Pancreas (tissue), 10 donors: ENCODE measurements at places on chromosomes 2 and 18.

DNA sequence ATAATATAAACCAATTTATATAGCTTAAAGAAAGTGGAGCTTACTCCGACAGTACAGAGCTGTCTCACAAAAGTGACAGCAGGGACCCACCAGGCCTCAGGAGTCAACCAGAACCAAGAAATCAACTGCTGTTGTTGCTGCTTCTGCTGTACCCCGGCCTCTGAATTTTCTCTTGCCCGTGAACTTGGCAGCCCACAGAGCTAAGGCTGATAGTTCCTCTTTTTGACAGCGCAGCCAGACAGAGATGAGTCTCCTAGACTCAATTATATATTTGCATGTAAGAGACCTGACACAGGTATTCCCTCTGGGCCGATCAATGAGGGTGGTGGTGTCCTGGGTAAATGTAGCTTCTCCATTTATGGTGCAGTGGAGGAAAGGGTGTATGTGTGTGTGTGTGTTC lies 109.4 kb downstream of the KCTD1 start:
- DNase-seq = no peak

GRCh38 chr2:186696290-186696689 lies 2.4 kb downstream of the FAM171B start:
- DNase-seq = no peak

DNA sequence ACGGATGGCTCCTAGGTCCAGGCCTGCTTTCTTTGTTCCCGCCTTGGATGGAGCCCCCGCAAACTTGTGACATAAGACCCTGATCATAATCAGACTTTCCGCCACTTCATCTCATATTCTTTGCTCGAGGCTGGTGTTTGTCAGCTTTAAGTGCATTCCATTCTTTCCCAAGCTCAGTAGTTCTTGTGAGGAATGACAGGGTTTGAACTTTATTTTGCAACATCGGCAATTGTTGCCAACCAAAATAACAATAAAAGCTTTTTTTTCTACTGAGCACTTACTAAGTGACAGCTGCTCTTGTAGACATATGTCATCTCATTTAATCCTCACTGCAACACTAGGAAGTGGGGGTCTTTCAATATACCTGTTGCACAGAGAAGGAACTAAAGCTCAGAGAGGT lies 178.8 kb upstream of the ST6GAL2 start:
- no peak for DNase-seq

DNA sequence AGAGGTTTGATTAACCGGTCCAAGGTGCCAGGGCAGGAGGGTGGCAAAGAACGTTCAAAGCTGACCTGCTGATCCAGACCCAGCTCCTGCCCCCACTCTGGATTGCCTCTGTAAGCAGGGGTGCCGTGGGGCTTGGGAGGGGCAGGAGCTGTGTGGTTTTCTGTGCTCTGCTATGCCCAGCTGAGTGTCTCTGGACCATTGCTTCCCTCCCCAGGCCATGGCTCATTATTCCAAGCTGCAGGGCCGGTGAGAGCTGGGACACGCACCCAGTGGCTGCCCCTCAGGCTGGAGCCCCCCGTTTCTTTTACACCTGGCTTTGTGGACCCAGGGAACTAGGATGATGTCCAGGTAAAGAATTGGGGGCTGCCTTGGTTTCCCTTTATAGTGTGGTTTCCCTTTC lies 238.4 kb upstream of the HS6ST1 start:
- DNase-seq = no peak
